ENCODE measurements at places on chromosomes 1 and 21.
A peak's percentile ranks its signal among the peaks of the same experiment; 100 is the strongest.

GRCh38 chr1:116569776-116570357 lies 959 bp downstream of the CD58 start:
- DNase-seq: no peak

GRCh38 chr1:205963352-205964155 lies 20.3 kb upstream of the SLC26A9 start:
- DNase-seq: no peak

GRCh38 chr1:83692524-83693381 lies 306.2 kb downstream of the TTLL7 start:
- peak; percentile 22 for DNase-seq

DNA sequence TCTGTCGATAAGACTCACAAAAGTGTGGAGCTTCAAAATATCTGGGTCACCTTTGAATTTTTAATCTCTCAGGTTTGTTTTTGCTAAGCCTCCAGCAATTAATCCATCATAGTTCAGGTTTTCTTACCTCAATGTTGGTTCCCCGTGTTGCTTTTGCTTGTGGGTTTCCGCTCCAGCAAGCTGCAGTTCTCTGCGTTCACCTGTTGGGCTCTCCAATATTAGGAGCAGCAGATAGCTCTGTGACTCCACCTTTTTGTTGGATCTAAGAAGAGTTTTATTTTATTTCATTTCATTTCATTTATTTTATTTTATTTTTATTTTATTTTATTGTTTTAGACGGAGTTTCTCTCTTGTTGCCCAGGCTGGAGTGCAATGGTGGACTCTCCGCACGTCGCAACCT lies 335.5 kb downstream of the COL11A1 start:
- no peak for DNase-seq

GRCh38 chr1:25505656-25506385 lies 37.6 kb upstream of the LDLRAP1 start:
- no peak for DNase-seq

DNA sequence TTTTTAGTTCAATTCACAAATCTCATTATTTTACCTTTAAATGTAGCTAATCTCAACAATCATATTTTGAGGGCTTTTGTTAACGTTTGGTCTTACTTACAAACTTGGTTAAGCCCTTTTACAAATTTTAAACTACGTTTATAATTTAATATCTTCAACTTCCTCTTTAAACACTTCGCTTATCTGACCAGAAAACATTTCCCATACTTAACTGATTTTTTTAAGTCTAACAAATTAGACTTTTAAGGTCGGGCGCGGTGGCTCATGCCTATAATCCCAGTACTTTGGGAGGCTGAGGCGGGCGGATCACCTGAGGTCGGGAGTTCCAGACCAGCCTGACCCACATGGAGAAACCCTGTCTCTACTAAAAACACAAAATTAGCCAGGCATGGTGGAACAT lies 300.9 kb downstream of the LMX1A start:
- no peak for DNase-seq

DNA sequence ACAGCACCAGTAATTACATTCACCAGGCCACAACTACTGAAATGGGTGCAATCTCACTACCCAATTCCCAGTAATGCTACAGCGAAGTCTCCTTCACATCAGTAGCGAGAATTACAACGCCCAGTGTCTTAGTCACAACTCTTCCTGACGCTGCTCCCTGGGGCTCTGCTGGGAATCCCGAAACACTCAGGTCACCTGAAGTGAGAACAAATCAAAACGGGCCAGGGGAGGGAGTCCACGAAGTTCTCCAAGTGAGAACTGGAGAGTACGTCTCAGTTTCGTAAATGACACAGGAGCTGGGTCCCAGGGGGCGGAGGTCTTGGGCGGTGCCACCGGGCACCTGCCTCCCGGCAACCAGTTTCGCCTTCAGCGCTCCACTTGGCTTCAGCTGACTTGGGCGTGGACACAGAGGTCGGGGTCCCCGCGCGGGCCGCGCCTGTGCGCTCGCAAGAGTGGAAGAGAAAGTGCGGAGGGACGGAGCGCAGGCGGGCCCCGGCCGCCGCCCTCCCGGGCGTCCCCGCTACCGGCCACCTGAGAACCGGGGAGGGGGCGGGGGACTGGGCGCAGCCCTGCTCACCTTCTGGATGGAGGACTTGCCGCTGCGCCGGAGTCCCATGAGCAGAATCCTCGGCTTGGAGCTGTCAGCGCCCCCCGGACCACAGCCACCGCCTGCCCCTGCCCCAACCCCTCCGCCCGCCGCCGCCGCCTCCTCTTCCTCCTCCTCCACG lies 575 bp downstream of the RRAGC start:
- DNase-seq: no peak

DNA sequence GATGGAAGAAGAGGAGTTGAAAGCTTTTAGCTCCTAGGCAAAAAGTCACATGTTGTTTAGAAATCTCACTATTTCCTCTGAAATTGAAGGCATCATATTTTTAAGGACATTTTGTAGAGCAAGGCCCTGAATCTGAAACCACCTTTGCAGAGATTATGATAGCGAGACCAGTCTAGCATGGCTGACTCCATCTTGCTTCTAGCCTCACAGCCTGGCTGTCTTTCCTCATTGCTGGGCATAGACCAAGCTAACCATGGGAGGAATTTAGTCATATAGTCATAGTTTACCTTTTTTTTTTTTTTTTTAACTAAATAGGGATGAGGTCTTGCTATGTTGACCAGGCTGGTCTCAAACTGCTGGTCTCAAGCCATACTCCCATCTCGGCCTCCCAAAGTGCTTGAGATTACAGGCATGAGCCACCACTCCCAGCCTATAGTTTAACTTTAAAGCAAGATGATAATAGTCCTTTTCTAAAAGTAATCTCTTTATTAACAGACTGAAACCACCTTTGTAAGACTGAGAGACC lies 42.2 kb upstream of the ZNF326 start:
- DNase-seq: no peak

DNA sequence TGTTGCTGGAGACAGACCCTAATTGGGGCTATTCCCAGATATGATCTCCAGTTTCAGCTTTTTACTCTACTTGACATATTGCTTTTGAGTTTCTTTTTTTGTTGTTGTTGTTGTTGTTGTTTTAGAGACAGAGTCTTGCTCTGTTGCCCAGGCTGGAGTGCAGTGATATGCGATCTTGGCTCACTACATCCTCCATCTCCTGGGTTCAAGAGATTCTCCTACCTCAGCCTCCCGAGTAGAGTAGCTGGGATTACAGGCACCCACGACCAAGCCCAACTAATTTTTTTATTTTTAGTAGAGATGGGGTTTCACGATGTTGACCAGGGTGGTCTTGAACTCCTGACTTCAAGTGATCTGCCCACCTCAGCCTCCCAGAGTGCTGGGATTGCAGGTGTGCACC lies 1.3 kb upstream of the SRP9 start:
- DNase-seq: no peak

DNA sequence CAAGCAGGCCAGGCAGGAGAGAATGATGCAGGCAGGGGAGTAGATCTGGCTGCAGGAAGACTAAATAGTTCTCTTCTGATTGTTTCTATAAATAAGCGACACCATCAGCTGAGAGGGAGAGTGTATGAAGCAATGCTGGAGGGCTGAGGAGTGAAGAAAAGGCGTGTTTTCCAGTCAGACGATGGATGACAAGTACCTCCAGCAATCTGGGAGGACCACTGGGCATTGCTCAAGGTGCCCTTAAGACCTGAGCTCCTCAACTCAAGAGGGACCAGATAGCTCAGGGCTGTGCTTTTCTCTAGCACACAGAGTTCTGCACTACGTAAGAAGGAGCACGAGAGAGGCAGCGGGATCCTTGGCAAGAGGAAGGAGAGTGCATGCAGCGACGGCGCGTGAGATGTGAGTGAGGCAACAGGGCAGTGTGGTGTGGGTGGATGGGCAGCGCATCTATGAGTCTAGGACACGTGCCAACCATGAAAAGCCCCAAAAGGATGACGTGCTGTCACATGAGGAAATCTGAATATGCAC lies 36.0 kb downstream of the PABPC4 start:
- no peak for DNase-seq

- no peak for DNase-seq
These were observed 18.9 kb downstream of the TNNT2 start for GRCh38 chr1:201358596-201358995.

GRCh38 chr1:21586222-21586621 lies 77.0 kb downstream of the ALPL start:
- DNase-seq: no peak

DNA sequence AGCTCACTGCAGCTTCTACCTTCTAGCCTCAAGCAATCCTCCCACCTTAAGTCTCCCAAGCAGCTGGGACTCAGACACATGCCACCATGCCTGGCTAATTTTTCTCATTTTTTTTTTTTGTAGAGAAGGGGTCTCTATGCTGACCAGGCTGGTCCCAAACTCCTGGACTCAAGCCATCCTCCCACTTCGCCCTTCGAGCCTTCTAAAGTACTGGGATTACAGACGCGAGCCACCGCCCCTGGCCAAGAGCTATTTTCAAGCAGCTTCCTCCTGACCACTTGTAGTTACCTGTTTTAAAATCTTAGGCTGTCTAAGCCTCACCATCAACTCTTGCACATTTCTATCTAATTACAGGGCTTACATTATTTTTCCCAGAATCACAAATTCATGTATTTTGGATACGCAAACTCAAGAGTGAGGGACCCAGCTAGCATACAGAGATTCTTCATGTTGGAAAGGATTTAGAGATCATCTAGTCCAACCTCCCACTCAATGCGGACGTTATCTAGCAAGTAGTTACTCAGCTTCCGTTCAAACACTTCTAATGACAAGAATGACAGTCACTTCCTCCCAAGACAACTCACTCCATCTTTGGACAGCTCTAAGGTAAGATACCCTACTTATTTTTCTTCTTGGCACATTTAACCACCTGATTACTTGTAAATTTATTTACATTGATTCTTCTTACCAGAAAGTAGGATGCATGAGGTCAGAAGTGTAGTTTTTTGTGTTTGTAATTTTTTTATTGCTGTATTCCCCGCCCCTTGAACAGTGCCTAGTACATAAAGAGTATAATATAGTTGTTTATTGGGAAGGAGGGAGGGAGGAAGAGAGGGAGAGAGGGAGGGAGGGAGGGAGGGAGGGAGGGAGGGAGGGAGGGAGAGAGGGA lies 65.4 kb downstream of the LUZP1 start:
- DNase-seq: peak; percentile 87

DNA sequence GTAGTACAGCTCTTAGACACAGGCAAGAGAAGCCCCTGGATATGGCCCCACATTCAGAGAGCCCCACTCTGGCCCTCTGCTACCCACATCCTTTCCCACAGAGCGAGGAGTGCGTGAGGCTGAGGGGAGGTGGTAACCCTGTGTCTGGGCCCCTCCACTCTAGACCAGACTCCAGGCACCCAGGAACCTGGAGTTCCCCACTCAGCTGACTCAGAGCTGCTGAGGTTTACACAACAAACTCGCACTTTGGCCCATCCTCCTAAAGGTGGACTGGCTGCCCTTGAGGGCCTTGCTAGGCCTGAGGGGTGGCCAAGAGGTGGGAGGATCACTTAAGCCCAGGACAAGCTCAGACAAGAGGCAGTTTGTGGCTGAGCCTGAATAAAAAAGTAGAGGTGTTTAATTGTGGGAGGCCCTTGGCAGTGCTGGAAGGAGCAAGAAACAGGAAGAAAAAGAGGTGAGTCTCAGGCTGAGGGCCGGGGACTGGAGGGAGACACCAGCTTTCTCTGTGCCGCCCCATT lies 10.7 kb downstream of the MR1 start:
- no peak for DNase-seq

DNA sequence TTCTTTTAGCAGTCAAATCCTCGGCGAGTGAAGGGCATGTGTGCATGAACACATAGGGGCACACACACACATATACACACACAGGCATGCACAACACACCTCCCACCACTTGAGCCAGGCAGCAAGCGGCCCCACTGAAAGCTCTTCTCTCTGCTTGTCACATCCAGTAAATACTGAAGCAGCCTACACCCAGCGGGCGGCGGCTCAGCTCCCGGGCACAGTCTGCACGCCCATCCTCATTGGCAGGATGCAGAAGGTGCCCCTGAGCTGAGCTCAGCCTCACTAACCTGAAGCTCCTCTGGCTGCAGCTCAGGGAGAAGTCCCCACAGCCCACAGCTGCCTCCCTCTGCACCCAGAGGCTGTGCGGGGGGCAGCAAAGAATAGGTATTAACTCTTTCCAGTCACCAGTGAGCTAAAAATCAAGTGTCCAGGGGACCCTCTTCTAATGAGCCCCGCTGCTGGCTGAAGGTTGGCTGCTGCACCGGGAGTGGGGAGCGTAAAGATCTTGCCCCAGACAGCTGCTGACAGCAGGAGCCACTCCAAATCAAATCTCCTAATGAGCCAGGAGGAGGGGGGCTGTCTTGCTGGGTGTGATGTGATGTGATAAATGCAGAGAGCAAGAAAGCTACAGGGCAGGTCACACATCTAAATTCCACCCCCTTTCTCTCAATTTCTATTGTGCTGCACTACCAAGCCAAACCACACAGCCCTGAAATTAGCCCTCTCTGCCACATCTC lies 12.5 kb downstream of the RGS8 start:
- DNase-seq: no peak

GRCh38 chr1:77757066-77757584 lies 2.5 kb downstream of the USP33 start:
- no peak for DNase-seq

DNA sequence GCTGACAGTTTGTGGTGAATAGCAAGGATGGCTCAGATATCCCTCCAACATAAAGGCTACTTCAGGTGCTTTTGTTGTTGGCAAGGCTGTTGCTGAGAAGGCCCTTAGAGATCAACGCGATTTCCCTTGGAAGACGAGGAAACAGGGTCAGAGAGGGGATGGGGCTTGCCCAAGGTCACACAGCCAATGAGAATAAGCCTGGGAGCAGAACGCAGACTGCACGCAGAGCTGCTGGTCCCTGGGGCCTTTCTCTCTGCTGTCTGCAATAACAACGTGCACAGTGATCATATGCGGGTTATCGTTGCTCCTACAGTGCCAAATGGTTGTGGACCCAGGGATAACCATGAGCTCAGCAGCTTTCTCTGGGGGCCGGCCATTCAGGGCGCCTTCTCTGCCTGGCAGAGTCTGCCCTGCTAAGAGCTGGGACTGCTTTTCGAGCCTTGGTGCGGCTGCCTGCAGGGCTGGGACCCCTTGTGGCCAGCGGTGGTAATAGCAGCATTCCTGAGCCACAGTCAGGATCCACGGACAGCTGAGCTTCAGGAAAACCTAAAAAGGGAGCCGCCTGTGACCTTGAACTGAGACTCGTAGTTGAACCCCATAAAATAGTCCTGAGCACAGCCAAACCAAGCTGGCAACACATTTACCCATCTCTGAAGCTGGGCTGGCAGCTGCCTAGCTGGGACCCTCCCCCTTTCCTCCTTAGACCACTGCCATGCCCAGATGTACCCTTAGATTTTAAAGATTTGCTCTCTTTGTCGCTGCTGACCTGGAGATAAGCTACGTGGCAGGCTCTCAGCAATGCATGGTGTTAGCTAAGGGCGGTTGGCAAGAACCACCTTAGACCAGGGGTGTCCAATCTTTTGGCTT lies 39.8 kb downstream of the HTR6 start:
- DNase-seq: peak; percentile 67

- DNase-seq: no peak
These were observed 25.4 kb upstream of the MEF2D start for GRCh38 chr1:156525856-156526489.

GRCh38 chr1:29758781-29759499 lies 522.6 kb downstream of the PTPRU start:
- DNase-seq: no peak
